ENCODE measurements at places on chromosomes 6 and 20.

- H3K27ac ChIP-seq: peak overlapping the region; percentile 29
- H3K27me3 ChIP-seq: peaks cover 10% of the 10 kb centered on the region
- H3K36me3 ChIP-seq: peaks cover 2% of the 10 kb centered on the region
- DNase-seq: no peak
- no peaks in the 10 kb centered on the region for H3K4me1 ChIP-seq
Measured at GRCh38 chr6:32216998-32217397, 6.9 kb downstream of the NOTCH4 start.

DNA sequence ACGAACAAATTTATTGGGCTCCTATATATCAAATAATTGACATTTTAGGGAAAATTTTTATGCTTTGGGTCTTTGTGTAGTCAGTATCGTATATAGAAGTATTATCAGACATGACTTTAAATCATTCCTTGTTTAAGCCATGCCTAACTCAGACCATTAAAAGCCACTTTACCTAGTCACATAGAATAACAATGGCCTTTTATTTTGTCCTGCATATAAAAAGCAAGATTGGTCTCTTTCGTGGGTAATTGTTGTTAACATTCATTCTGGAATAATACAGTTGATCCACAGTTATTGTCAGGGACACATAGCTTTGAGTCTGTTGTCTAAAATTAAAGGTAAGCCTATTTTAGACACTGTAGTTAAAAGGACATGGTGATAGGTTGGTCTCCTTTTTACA lies 47.4 kb downstream of the PLEKHG1 start:
- no peaks in the 10 kb centered on the region for H3K36me3 ChIP-seq
- H3K4me3 ChIP-seq: no peak overlapping the region
- no peak overlapping the region for H3K27ac ChIP-seq

DNA sequence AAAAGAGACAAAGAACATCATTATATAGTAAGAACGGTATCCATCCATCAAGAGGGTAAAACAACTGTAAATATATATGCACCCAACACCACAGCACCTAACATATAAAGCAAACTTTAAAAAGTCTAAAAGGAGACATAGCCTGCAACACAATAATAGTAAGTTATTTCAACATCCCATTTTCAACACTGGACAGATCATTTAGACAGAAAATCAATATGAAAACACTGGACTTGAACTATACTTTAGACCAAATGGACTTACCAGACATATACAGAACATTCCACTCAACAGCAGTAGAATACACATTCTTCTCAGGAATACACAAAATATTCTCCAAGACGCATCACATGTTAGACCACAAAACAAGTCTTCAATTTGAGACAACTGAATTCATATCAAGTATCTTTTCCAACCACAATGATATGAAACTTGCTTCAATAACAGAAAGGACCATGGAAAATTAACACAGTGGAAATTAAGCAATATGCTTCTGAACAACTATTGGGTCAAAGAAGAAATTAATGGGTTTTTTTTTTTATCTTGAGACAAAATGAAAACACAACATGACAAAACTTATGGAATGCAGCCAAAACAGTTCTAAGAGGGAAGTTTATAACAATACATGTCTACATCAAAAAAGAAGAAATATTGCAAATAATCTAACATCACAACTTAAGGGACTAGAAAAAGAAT lies 23.9 kb upstream of the ASF1A start:
- peaks cover 39% of the 10 kb centered on the region for H3K4me1 ChIP-seq
- peak overlapping the region; percentile 2 for H3K27ac ChIP-seq
- no peak for DNase-seq
- H3K27me3 ChIP-seq: no peaks in the 10 kb centered on the region
- H3K36me3 ChIP-seq: peaks cover 5% of the 10 kb centered on the region

DNA sequence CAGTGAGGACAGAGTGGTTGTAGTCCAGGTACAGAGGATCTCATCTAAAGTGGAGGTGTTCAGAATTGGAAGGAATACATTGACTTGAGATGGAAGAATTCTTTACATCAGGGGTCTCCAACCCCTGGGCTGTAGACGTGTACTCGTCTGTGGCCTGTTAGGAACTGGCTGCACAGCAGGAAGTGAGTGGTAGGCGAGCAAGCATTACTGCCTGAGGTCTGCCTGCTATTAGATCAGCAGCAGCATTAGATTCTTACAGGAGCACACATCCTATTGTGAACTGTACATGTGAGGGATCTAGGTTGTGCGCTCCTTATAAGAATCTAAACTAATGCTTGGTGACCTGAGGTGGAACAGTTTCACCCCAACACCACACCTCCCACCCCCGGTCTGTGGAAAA lies 121.1 kb downstream of the CDKAL1 start:
- H3K4me1 ChIP-seq: peaks cover 43% of the 10 kb centered on the region
- no peak for DNase-seq
- no peak overlapping the region for H3K4me3 ChIP-seq
- H3K27me3 ChIP-seq: no peaks in the 10 kb centered on the region
- H3K27ac ChIP-seq: no peak overlapping the region
- H3K36me3 ChIP-seq: peaks cover 9% of the 10 kb centered on the region

GRCh38 chr6:161443848-161444247 lies 170.0 kb upstream of the AGPAT4 start:
- no peak overlapping the region for H3K27ac ChIP-seq
- DNase-seq: no peak
- no peaks in the 10 kb centered on the region for H3K4me1 ChIP-seq

- H3K27me3 ChIP-seq: no peaks in the 10 kb centered on the region
- peaks cover 82% of the 10 kb centered on the region for H3K36me3 ChIP-seq
- DNase-seq: no peak
- H3K27ac ChIP-seq: peak overlapping the region; percentile 74
Measured at GRCh38 chr6:111663692-111664564, 58.2 kb upstream of the TRAF3IP2 start.

DNA sequence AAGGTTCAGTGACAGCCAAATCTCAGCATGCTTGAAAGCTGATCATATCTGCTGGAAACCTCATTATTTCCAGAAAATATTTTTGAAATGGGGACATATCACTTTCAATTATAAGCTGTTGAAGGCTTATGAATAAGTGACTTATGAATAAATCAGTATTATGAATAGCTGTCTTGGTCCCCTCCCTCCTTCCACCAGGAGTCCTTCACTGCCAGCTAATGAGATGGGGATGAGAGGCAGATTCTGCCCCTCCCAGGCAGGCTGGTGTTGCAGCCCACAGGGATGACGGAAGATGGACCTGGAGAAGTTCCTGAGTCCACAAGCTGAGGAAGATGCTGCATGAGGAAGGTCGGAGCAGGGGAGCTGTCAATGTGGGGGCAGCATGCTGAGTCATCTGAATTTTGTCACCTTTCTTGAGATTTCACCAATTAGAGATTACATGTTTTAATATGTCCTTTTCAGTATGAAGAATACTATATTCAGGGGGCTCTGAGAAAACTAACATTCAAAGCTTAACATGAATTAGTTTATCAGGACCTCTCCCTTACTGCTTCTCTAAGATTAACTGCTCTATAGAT lies 112.2 kb downstream of the DTNBP1 start:
- H3K4me1 ChIP-seq: peaks cover 42% of the 10 kb centered on the region
- peaks cover 2% of the 10 kb centered on the region for H3K36me3 ChIP-seq
- no peak for DNase-seq
- no peak overlapping the region for H3K4me3 ChIP-seq
- no peaks in the 10 kb centered on the region for H3K27me3 ChIP-seq

GRCh38 chr20:39941245-39941644 lies 747.8 kb downstream of the MAFB start:
- no peak overlapping the region for H3K27ac ChIP-seq
- H3K27me3 ChIP-seq: no peaks in the 10 kb centered on the region
- H3K4me3 ChIP-seq: no peak overlapping the region
- H3K36me3 ChIP-seq: no peaks in the 10 kb centered on the region
- H3K4me1 ChIP-seq: no peaks in the 10 kb centered on the region
- DNase-seq: no peak

- peaks cover 13% of the 10 kb centered on the region for H3K36me3 ChIP-seq
- H3K4me3 ChIP-seq: peak overlapping the region; percentile 42
- H3K27ac ChIP-seq: no peak overlapping the region
- DNase-seq: no peak
- peaks cover 34% of the 10 kb centered on the region for H3K4me1 ChIP-seq
Measured at GRCh38 chr6:29924287-29924686, 18.0 kb upstream of the HLA-A start.

- no peak for DNase-seq
- H3K27ac ChIP-seq: no peak overlapping the region
- H3K36me3 ChIP-seq: no peaks in the 10 kb centered on the region
- H3K4me3 ChIP-seq: no peak overlapping the region
- H3K4me1 ChIP-seq: no peaks in the 10 kb centered on the region
- no peaks in the 10 kb centered on the region for H3K27me3 ChIP-seq
Measured at GRCh38 chr6:51432481-51432880, 613.8 kb downstream of the TFAP2B start.

GRCh38 chr6:34140075-34140474 lies 5.8 kb downstream of the GRM4 start:
- H3K27me3 ChIP-seq: peaks cover 78% of the 10 kb centered on the region
- no peak overlapping the region for H3K27ac ChIP-seq
- peaks cover under 1% of the 10 kb centered on the region for H3K36me3 ChIP-seq
- DNase-seq: no peak

DNA sequence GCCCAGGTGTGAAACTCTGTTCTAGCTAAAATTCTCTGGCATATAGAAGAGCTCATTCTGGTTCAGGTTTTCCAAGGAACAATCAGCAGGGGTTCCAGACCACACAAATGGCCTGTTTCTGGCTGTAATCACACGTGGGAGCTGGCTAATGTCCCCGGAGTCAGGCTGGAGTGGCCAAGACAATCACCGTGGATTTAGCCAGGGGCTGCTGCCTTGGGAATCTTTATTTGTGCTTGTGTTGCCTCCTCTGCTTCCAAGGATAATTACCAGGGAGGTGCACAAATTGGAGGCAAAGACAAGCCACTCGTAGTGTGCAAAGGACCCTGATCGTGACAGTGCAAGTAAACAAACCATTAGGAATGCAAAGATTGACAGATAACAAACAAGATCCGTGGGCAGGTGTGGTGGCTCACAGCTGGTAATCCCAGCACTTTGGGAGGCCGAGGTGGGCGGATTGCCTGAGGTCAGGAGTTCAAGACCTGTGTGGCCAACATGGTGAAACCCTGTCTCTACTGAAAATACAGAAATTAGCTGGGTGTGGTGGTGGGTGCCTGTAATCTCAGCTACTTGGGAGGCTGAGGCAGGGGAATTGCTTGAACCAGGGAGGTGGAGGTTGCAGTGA lies 77.3 kb downstream of the KCNB1 start:
- no peaks in the 10 kb centered on the region for H3K36me3 ChIP-seq
- no peaks in the 10 kb centered on the region for H3K4me1 ChIP-seq
- H3K27me3 ChIP-seq: peaks cover 32% of the 10 kb centered on the region
- no peak for DNase-seq

DNA sequence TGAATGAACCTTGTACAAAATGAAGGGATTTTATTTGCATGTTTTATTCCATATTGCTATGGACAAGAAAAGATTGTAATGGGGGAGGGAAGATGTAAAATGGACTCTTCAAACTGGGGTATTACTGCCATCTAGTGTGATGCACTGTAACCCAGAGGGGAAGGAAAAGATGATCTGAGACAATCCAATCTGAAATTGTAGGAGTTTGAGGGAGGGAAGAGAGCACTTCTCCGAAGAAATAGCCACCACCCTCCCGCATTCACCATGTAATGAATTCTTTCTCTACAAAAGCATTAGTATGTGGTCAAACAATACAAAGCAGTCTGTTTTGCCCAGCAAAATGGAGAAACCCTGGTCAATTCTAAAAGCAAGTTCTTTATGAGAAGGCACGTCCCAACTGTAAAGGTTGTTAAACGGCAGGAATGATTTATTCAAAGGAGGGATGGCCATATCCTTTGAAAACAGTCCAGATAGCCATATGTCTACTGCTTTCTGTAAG lies 679.5 kb upstream of the NRSN1 start:
- DNase-seq: no peak
- no peaks in the 10 kb centered on the region for H3K36me3 ChIP-seq
- H3K4me1 ChIP-seq: no peaks in the 10 kb centered on the region
- H3K27ac ChIP-seq: no peak overlapping the region
- H3K27me3 ChIP-seq: no peaks in the 10 kb centered on the region

- H3K27me3 ChIP-seq: no peaks in the 10 kb centered on the region
- H3K27ac ChIP-seq: peak overlapping the region; percentile 2
- H3K4me1 ChIP-seq: peaks cover 10% of the 10 kb centered on the region
Measured at GRCh38 chr6:137095651-137096238, 51.0 kb upstream of the IL20RA start.

- no peak overlapping the region for H3K4me3 ChIP-seq
- no peak overlapping the region for H3K27ac ChIP-seq
- H3K27me3 ChIP-seq: no peaks in the 10 kb centered on the region
- no peak for DNase-seq
- no peaks in the 10 kb centered on the region for H3K4me1 ChIP-seq
- no peaks in the 10 kb centered on the region for H3K36me3 ChIP-seq
Measured at GRCh38 chr6:164547076-164547475, 762.3 kb downstream of the C6orf118 start.

GRCh38 chr20:63344616-63345327 lies 16.4 kb downstream of the CHRNA4 start:
- H3K27me3 ChIP-seq: peaks cover 20% of the 10 kb centered on the region
- H3K27ac ChIP-seq: no peak overlapping the region
- no peaks in the 10 kb centered on the region for H3K4me1 ChIP-seq
- H3K4me3 ChIP-seq: no peak overlapping the region

GRCh38 chr6:112231594-112232060 lies 22.7 kb downstream of the LAMA4 start:
- H3K36me3 ChIP-seq: no peaks in the 10 kb centered on the region
- peaks cover 37% of the 10 kb centered on the region for H3K27me3 ChIP-seq
- no peak overlapping the region for H3K27ac ChIP-seq
- H3K4me3 ChIP-seq: no peak overlapping the region
- no peaks in the 10 kb centered on the region for H3K4me1 ChIP-seq

- DNase-seq: no peak
- no peaks in the 10 kb centered on the region for H3K4me1 ChIP-seq
- H3K27ac ChIP-seq: no peak overlapping the region
- H3K4me3 ChIP-seq: no peak overlapping the region
Measured at GRCh38 chr6:112780498-112781096, 433.5 kb downstream of the RFPL4B start.

GRCh38 chr6:157145656-157146285 lies 177.5 kb downstream of the TMEM242 start:
- DNase-seq: no peak
- H3K27ac ChIP-seq: peak overlapping the region; percentile 86
- peaks cover 45% of the 10 kb centered on the region for H3K4me1 ChIP-seq
- peak overlapping the region; percentile 56 for H3K4me3 ChIP-seq
- H3K36me3 ChIP-seq: peaks cover 22% of the 10 kb centered on the region

DNA sequence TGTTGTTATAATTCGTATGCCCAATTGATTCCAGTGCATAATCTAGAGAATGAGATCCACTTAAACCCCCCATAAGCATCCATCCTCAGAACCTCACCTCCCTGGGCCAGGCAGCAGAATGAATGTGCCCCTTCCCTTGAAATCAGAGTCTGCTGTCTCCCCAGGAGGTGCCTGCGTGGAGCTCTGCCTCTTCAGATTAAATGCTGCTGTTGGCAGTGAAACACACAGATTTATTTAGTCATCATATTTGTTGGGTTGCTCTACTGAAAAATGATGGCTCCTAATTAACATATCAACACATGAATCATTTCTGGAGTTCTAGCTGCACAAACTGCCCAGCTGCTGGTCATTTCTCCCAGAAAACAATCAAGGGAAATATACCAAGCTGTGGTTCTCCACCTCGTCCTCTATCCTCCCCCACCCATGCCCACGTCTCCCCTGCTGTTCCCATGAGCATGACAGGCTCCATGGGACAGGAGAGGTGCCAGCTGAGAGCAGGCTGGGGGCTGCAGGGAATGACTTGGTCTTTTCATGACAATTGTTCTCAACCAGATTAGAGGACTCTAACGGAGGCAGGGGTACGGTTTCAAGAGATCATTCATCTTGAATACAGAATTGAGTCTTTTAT lies 633.1 kb downstream of the CDH26 start:
- H3K27me3 ChIP-seq: peaks cover 26% of the 10 kb centered on the region
- no peak overlapping the region for H3K27ac ChIP-seq
- DNase-seq: no peak
- H3K4me3 ChIP-seq: no peak overlapping the region
- H3K36me3 ChIP-seq: no peaks in the 10 kb centered on the region
